ENCODE measurements at places on chromosomes 12 and 14. TPM values are rescaled to one million over a fixed set of nuclear protein-coding genes. Genes with fewer than 3 reads are reported as not detected.
A peak's percentile ranks its signal among the peaks of the same experiment; 100 is the strongest.

NYNRIN gene
- 0.89 TPM for polyA plus RNA-seq

- peak; percentile 35 for DNase-seq
Observed at GRCh38 chr12:25757037-25757665, 201.3 kb upstream of the RASSF8 start.

LRRK2 gene
- polyA plus RNA-seq, result 2.9 TPM

CMKLR1 gene
- polyA plus RNA-seq, result 0.67 TPM

AQP5 gene
- polyA plus RNA-seq, result not detected

- no peak for DNase-seq
Observed at GRCh38 chr12:1844223-1844622, 23.9 kb downstream of the LRTM2 start.

SSTR1 gene
- 2.1 TPM for polyA plus RNA-seq

DNA sequence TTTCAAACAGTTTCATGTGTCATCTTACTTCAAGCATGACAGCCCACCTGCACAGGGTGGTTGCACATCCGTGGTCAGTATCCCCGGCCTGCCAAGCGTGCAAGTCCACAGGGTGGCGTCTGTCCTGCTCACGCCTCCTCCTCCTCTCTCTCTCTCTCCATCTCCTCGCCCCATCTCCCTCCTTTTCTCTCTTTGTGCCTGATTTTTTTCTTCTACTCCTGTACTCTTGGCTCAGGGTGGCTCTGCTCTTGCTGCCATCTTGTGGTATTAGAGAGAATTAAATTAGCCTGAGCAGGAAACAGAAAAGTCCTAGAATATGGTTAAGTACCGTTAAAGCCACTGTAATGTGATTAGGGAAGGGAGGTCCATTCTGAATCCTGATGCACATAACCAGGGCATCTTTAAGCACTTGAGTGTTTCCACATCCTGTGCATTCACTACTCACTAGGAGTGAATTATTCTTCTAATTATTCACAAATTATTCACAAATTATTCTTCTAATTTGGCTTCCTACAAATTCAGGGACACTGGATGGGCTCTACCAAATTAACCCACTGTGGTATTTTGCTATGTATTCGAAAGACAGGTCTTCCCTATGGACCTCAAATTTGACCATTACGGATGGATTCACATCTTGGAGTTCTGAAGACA is 25.5 kb upstream of the DTX1 start:
- no peak for DNase-seq

- DNase-seq, result no peak
Observed at GRCh38 chr14:50025776-50026175, 90.6 kb downstream of the VCPKMT start.

LHX5 gene
- polyA plus RNA-seq, result not detected

PTPRO gene
- polyA plus RNA-seq, result 0.92 TPM

- DNase-seq, result no peak
Observed at GRCh38 chr12:105860561-105861207, 278.1 kb downstream of the NUAK1 start.

DNA sequence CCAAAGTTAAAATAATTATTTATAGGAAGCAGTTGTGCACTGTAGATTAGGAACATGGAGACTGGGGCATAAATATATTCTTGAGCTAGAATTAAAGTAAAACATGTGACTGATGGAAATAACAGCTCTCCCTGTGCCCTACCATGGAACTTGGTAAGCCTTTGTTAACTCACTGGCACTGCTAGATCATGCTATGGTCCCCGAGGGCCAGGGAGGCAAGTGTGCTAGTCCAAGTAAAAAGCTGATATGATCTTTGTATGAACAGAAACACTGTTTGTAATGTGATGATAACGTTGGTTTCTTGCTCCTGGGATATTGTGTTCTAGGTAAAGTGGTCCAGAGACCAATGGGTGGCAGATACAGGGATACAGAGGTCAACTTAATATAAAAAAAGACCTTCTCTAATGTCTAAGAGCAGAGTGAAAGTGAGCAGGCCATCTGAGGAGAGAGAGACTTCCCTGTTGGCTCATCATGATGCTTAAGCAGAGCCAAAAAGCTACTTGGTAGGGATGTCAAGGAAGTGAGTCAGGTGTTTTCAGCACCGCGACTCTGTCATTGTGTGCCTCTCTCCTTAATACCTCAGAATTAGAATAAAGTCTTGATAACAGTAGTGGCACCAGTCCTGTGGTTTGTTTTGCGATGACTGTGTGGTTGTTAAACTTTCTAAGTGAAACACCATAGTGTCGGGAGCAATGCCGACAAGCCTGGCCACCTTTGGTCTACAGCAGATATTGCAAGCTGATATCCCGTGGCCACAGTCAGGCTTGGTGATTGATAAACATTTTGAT is 27.6 kb downstream of the BICD1 start:
- DNase-seq, result no peak

SLC25A47 gene
- 128 TPM for polyA plus RNA-seq

- DNase-seq, result no peak
Observed at GRCh38 chr12:49669796-49670195, 37.4 kb downstream of the FMNL3 start.

P2RX7 gene
- 2.0 TPM for polyA plus RNA-seq

DNA sequence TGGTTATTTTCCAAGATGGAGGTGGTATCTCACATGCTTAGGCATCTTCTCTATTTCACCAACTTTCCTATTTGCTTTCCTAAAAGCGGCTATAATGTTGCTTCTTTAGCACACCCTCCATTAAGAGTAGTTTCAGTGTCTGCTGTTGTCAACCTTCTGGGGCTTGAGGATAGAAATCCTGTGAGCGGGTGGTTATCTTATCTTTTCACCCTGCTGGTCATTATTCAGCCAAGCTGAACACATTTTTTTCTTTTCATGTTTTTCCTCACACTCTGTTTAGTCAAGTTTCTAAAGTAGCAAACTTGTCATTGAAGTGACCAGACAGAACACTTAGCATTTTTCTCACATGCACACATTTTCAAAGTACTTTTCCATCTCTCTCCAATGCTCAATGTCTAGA is 104.5 kb downstream of the SLC8A3 start:
- DNase-seq, result no peak

GRCh38 chr14:50001999-50002925 is 109.4 kb downstream of the ARF6 start:
- no peak for DNase-seq

PTCSC3 gene
- not detected for polyA plus RNA-seq

DNA sequence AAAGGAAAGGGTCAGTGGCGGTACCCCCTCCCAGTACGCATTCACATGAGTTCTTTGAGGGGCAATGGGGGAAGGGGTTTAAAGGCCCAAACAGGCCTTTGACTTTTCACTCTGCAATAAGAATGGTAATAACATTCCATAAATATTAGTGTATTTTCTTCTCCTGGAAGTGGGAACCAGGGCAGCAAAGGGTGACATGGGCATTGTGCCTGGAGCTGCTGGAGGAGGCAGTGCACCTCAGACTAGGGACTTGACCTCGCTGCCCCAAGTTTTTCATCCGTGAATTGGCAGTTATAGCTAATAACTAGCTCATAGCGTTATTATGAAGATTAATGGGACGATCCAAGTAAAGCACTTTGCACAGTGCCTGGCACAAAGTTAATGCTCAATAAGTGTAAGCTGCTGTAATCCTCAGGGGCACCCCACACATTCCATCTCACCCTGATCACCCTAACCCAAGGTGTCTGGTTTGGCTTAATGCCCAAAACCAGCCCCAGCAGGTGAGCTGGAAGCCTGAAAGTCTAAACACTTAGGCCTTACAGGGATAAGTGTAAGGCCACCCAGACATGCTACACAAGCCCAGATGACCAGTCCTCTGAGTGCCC is 2.8 kb upstream of the KCNH3 start:
- DNase-seq, result peak; percentile 3

- no peak for DNase-seq
Observed at GRCh38 chr14:99425272-99425681, 55.4 kb downstream of the SETD3 start.

GRCh38 chr14:24806061-24806678 is 172.2 kb upstream of the GZMB start:
- DNase-seq, result peak; percentile 70

- DNase-seq, result no peak
Observed at GRCh38 chr14:99679996-99680395, 4.1 kb upstream of the CYP46A1 start.

DNA sequence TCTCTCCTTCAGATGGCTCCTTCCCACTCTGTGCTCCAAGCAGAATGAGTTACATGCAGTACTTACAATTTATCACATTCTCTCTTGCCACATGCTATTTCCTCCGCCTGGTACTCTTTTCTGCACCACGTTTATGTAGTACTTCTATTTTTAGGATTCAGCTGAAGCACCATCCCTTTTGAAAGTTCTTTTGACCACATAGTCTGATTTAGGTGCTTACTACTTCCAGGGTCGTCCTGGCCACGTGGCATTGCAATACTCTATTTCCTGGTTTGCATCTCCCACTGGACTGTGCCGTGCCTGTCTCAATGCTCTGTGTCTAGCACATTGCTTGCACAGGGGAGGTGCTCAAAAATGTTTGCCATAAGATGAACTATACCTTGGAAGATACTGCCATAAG is 16.3 kb upstream of the TBC1D30 start:
- DNase-seq, result no peak

- no peak for DNase-seq
Observed at GRCh38 chr12:69688471-69689427, 10.4 kb downstream of the BEST3 start.

ADSS1 gene
- 11.0 TPM for polyA plus RNA-seq

GYS2 gene
- 19.8 TPM for polyA plus RNA-seq

DNA sequence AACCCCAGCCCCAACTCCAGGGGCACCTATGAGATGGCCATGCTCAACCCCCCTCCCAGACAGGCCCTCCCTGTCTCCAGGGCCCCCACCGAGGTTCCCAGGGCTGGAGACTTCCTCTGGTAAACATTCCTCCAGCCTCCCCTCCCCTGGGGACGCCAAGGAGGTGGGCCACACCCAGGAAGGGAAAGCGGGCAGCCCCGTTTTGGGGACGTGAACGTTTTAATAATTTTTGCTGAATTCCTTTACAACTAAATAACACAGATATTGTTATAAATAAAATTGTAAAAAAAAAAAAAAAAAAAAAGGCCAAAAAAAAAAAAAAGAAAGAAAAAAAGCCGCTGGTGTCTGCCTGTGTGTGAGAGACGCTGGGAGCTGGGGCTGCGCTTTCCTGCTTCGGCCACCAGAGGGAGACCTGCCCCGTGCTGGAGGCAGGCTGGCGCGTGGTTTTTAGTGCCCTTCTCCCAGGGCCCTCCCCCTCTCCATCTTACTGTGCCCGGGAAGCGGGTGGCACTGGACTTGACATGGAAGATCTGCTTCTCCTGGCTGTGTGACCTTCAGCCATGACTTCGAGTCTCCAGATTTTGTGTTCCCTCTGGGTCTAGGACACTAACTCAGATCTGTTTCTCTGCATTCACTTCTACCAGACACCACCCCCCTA is 3.4 kb upstream of the NXPH4 start:
- peak; percentile 84 for DNase-seq

- no peak for DNase-seq
Observed at GRCh38 chr12:24679126-24679525, 269.8 kb downstream of the BCAT1 start.

DNA sequence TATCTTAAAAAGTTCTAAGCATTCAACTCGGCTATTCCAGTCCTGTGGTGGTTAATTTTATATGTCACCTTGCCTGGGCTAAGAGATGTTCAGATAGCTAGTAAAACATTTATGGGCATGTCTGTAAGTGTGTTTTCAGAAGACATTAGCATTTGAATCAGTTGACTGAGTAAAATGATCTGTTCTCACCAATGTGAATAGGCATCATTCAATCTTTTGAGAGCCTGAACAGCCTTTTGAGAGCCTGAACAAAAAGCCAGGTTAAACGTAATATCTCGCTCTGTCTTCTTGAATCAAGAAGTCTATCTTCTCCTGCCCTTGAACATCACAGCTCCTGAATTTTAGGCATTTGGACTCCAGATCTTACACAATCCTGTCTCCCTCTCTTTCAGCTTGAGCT is 1266.1 kb downstream of the LRFN5 start:
- no peak for DNase-seq

MFAP5 gene
- polyA plus RNA-seq, result 0.20 TPM

VWF gene
- polyA plus RNA-seq, result 4.6 TPM

DNA sequence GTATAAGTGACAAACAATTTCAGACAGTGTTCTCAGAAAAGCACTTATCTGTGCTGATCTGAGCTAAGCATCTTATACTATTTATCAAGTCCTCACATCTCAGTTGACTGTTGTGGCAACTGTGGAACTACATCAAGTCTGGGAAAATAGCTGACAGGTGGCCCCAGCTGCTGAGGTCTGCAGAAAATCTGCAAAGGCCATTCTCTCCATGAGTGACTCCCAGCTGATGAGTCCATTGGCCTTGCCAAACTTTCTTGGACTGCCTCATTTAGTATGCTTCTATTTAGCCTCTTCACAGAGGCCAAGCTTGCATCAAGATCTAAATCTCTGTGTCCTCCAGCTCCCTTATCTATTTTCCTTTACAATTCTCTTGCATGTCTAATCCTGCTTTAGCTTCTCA is 174.5 kb upstream of the RBM19 start:
- DNase-seq, result no peak

GRCh38 chr14:62691647-62692489 is 353.4 kb downstream of the KCNH5 start:
- DNase-seq, result no peak

C3AR1 gene
- 5.9 TPM for polyA plus RNA-seq

KRT77 gene
- polyA plus RNA-seq, result not detected

DNA sequence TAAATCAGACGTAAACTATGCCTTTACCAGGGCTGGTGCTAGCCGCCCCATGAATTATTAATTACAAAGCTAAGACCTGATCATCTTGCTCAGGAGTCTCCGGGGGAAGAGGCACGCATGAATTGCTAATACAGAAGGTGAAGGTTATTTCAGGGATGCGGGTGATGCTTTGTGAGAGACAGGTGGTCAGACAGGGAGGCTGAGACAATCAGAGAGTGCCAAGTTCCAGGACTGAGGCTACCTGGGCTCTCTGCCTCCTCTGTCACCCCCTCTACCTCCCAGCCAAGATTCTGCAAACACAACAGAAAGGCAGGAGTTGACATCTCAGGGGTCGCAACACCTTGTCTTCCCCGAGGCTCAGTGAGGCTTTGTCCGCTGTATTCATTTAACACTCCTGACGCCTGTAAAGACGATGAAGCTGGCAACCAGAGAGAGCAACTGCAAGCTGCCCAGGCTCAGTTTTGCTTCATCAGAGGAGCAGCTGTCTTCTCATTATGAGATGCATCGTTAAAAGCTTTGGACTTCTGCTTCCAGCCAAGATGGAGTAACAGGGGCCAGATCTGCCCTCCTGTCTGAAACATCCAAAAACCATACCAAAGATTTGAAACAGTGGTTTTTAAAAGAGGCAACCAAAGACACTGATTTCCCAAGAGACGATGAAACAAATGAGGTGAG is 46.6 kb downstream of the PRIMA1 start:
- DNase-seq, result no peak

DNA sequence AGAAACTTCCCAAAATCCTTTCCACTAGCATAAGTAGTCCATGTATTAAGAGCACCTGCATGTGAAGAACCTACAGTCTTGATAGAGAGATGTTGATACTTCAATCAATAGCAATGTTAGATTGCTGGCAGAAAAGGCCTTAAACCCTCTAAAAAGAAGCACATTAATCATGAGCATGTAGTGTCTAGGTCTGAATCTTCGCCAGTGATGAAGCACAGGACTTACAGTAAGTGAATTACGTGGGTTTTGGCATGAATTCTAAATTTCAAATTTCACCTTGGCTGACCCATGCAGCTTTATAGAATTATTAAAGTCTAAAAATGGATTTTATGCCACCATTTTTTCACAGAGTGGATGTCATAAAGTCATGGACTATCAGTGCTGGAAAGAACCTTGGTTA is 791.6 kb upstream of the NOVA1 start:
- no peak for DNase-seq

Measured in liver (tissue), 10 donors.